ENCODE measurements at places on chromosomes 6 and 20. TPM values are rescaled to one million over a fixed set of nuclear protein-coding genes. Genes with fewer than 3 reads are reported as not detected.

The FAM162B gene
- polyA plus RNA-seq: 0.56 TPM

The B3GAT2 gene
- polyA plus RNA-seq: 1.3 TPM

The ULBP2 gene
- not detected for polyA plus RNA-seq

The SNRPB gene
- polyA plus RNA-seq: 251 TPM

The USP49 gene
- 5.0 TPM for polyA plus RNA-seq

The WFDC5 gene
- polyA plus RNA-seq: not detected

Data from cardiac muscle cell (in vitro differentiated cells and primary cell).